ENCODE measurements at places on chromosomes 3 and 15.

DNA sequence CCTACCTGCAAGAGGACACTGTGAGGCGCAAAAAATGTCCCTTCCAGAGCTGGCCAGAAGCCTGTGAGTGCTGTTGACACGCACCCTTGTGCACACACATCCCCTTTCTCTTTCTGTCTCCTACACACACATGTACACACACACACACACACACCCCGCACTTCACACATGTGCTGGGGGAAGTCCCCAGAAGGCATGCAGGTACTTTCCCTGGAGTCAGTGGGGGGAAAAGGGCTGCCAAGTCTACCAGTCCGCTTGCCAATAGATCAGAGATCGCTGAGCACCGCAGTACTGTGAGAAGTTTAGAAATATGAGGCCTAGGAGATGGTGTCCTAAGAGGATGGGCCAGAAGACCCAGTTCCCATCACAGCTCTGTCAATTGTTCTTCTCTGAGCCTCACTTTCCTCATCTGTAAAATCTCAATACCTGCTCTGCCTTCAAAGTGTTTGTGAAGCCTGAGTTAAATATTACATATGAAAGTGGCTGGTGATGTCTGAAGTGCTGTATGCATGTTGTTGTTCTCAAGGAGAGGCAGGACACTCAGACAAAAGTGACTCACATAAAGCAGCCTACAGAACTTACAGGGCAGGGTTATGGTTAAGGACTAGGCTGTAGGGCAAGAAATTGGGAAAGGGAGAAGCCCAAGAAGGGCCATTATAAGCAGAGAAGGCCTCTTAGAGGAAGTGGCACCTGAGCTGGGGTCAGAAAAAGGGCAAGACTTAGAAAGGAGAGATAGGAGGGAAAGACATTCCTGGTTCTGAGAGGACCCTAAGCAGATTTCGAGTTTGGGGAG, 6.8 kb downstream of the IL17RE start:
- no peak for DNase-seq

- no peak for DNase-seq
These were observed 126.3 kb upstream of the ZNF385D start for GRCh38 chr3:21877214-21877754.

DNA sequence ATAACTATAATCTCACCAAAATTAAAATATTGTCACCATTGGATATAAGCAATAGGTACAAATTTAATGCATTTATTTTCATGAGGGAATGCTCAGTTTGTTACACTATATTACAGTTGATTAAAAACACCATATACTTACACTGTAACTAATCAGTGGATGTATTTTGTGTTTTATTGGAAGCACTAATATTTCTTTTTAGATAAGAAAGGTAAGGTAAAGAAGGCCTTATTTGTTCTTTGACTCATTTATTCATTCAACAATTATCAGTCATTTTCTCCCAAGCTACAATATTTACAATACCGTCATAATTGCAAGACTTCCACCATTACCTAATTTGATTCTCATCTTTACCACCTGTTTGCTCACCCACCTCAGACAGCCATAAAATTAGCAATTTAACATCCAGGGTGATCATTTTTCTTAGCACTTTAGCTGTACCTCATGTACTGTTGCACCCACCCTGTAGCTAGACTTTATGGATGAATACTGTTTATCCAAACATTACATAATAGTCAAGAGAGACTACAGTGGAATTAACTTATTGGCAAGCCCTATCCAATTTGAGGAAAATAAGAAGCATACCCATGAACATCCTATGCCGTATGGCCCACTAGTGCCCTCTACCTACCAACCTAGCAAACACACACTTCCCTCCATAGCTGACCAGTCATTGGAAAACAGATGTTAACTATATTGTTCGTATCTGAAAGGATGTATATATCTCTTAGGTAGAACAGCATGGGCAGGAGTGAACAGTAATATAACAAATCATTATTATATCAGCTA, 229.6 kb downstream of the BBX start:
- DNase-seq, result peak; percentile 42

GRCh38 chr3:192339214-192339613, 388.1 kb downstream of the FGF12 start:
- no peak for DNase-seq

GRCh38 chr3:71456156-71456555, 127.4 kb downstream of the FOXP1 start:
- peak; percentile 45 for DNase-seq

DNA sequence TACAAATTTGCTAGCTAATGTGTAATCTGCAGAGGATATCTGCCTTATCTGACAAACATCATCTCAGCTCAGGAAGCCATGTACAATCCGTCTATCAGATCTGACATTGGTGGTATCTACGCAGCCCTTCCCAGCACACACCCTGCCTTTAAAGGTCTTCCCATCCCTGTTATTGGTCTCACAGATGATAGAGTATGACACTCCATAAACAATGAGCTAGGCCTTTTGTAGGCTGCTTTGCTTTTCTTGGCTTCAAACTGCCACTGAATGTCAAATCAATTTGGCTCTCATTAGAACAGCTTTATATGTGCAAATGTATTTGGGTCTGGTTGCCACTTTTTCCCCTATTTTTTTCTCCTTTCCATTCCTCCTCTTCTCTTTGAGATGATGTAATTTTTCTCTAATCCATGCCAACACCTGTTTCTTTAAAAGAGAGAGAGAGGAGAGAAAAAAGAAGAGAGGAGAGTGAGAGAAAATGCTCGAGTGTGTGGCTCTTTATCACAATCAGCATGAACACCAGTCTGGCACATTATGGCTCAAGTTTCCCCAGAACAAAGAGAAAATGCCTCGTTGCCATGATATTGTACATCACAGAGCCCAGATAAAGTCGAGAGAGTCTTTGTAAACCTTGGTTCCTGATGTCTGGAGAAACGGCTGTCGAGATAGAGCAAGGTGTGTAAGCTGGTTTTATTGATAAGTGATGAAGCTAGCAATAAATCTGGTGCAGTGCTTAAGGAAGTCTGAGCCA, 80.8 kb upstream of the DPH6 start:
- peak; percentile 56 for DNase-seq

DNA sequence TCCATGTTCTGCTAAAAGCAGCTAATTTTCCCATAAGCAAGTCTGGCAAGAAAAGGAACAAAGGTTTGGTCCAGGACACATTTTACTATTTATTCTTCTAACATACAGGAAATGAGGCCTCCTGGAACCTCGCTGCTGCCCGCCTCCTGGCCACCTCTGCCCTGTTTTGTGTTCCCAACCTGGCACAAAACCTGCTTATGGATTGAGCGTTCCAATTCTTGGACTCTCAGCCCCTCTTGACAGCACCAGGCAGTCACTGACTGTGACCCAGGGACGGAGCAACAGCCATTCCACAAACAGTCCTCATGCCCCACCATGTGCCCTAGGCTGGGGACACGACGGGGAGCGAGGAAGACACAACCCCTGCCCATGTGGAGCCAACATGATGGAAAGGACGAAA, 11.6 kb upstream of the SSUH2 start:
- DNase-seq, result peak; percentile 51

DNA sequence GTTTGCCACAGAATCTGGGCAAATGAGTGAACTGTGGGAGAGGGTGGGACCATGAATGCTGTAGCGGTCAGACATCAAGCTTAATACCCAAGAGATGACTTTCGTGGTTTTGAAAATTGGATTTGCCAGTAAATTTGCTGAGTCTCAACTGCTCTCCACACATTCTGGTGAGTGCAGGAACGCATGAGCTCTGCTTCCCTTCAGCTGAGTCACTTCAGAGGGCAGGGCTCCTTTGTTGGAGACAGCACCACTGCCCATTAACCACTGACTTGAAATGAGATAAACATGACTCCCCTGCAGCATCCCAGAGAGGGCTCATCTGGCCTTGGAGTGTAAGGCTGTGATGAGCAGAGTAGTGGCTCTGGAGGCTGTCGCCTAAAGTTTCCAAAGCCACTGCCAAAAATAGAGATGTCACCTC, 22.6 kb downstream of the RARRES1 start:
- peak; percentile 54 for DNase-seq

DNA sequence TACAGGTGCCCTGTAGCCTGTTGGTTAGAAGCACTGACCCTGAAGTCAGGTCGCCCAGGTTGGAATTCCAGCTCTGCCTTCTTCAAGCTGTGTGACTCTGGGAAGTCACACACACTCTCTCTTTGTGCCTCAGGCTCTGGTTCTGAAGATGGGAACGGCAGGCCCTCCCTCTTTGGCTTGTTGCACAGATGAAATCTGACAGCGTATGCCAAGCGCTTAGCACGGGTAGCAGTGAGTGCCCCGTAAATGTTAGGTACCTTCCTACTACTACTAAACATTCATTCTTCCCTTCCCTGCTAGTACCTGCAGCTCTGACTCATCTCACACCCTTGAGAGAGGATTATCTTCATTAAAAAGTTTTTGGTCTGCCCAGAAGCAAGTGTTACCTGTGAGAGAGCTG, 139.0 kb downstream of the PGPEP1L start:
- no peak for DNase-seq

DNA sequence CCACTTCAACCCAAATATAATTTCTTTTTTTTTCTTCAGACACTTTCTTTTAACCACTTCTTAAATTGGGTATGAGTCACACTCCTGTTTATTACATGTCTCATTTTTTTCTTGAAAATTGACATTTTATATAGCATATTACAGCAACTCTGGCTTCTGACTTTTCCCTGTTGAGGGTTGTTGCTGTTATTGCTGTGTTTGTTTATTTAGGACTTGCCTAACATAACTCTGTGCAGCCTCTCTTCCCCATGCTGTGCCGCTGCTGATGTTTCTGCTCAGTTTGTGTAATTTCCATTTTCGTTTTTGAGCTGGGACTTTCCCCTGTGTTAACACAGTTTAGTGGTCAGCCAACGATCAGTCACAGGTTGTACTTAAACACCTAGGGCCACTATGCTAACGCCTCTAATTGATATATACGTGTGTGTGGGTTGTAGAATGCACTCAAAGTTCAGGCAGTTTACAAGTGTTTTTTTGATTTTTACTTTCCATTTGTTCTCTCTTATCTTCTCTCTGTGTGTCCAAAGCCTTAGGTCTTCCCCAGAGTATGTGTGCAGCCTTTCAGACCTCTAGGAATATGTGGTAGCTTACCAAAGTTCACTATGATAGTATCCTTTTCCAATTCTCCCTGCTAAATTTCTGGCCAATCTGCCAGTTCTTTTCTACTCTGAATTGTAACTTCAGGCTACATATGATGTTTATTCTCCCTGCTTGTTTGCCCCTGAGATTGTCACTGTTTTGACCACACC, 337.2 kb downstream of the ZBTB20 start:
- DNase-seq, result no peak

GRCh38 chr3:168714609-168715240, 619.0 kb upstream of the GOLIM4 start:
- no peak for DNase-seq

- DNase-seq, result no peak
These were observed 2.2 kb downstream of the GPR149 start for GRCh38 chr3:154427685-154428285.

DNA sequence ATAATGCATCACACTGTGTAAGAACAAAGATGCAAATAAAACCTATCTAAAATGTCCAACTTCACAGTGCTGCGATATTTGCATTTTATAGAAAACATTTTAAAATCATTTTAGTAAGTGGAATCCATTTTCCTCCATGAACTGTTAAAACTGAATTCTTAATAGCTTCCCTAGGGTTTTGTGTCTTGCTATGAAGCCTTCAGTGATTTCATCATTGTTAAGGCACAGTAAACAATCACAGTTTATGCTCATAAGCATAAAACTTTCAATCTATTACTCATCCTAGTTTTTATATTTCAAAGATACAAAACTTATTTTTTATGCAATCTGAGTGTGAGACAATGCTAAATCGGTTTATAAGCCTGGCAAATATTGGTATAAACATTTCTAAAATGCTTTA, 509.7 kb downstream of the TUSC7 start:
- no peak for DNase-seq

- peak; percentile 8 for DNase-seq
These were observed 3.6 kb downstream of the TAGLN3 start for GRCh38 chr3:112002096-112002971.

- peak; percentile 68 for DNase-seq
These were observed 2.0 kb downstream of the ANKRD28 start for GRCh38 chr3:15795651-15796308.

All from endothelial cell of umbilical vein (primary cell).